ENCODE measurements at places on chromosomes 7 and 10.

DNA sequence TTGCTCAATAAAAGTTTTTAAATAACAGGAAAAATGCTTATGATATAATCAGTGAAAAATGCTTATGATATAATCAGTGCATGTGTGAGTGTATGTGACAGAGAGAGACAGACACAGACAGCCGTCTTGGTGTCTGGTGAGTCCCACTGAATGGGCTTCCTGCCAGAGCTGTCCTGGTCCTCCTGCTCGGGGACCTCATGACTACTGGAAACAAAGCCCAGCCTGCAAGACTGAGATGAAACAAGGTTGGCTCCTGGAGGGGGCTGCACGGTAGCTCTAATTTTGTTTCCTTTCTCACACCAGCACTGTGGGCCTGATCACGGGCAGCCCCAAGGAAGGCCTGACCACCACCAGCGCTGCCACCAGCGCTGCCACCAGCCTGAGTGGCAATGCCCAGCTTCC lies 57.3 kb downstream of the NRP1 start:
- no peak for DNase-seq

DNA sequence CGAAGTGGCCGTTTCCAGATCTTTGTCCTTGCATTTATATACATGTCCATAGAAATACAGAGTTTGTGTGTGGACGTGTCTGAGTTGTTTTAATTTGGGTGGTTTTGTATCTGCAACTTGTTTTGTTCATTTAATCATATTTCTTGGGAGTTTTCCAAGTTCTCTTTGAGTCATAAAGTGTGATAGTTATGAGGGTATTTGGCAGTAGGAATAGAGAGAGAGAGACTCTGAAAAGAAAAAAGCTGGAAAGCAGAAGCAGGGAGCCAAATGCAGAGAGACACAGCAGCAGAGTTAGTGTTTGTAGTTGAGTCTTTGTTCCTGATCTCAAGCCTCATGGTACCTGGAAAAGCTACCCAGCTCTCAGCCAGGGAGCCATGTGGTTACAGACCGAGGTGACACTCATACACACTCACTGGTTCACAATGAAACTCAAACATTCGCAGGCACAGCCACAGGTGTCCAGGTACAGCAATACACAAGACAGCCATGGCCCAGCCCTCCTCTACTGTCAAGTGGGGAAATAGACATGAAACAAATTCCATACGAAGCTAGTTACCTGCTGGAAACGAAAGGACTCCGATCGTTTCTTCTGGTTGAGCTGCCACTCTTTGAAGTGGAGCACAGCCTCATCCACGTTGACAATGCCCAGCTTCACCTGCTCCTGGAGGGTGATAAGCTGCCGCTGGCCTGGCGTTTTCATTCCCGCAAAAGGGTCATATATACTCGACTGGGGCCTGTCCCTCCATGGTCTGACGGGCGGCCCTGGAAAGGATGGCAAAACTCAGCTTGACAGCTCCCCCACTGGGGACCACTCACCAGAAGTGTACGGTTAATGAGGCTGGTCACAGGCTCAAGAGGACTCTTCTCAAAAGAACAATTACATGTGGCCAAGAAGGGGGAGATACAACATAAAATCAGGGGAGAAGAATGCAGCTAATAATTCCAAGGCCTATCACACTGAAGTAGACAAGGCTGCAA lies 33.3 kb upstream of the TM9SF3 start:
- no peak for DNase-seq

DNA sequence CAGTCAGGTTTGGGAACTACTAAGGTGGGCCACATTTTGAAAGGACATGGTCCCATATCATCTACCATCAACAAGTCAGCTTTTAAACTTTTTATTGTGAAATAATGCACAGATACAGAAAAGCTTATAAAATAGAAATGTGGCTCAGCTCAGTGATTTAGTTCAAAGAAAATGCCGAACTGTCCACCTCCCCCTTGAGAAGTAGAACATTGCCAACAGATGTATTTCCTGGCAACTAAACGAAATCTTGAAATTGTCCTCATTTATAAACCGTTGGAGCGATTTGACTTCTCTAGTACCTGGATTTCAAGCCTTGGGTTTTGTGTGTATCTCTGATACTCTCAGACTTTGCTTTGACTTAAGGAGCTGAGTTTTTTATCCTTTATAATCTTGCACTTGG lies 32.7 kb upstream of the SMNDC1 start:
- no peak for DNase-seq

GRCh38 chr7:48537561-48537960 lies 366.3 kb downstream of the ABCA13 start:
- DNase-seq: no peak

DNA sequence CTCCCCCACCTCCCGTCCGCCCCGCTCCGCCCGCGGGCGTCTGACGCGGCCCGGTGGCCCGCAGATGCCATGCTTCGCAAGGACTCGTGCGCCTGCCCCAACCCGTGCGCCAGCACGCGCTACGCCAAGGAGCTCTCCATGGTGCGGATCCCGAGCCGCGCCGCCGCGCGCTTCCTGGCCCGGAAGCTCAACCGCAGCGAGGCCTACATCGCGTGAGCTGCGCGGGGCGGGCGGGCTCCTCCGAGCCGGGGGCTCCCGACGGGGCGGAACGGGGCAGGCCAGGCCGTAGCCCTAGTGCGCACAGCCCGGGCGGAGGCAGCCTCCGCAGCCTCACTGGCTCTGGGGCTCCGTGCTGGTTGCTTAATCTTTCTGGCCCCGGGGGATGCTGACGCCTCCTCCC lies 2.8 kb downstream of the ASIC3 start:
- no peak for DNase-seq

GRCh38 chr10:79158402-79159097 lies 89.8 kb downstream of the ZMIZ1 start:
- no peak for DNase-seq

DNA sequence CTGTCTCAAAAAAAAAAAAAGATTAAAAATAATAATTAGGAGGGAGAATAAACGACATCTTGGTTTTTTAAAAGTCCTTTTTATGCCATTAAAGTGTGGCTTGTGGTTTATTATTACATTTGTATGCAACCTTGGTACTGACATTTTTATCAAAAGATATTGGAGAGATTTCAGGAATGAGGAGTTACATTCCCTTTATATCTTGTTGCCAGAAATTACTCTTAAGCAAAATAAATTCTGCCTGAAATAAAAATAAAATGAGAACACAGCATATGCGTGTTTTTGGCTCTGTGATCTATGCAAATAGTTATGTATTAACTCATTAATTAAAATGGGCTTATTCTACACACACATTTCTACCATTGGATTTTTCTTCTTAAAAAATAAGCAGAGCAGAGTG lies 202.4 kb downstream of the BICC1 start:
- DNase-seq: no peak

- no peak for DNase-seq
Measured at GRCh38 chr7:89926701-89927100, 227.6 kb upstream of the STEAP1 start.

- DNase-seq: no peak
Measured at GRCh38 chr10:96358851-96359540, at the start of gene OPALIN. Gene OPALIN (minus strand): TSS chr10:96359002. CDS start chr10:96358896, 106 bp downstream.

DNA sequence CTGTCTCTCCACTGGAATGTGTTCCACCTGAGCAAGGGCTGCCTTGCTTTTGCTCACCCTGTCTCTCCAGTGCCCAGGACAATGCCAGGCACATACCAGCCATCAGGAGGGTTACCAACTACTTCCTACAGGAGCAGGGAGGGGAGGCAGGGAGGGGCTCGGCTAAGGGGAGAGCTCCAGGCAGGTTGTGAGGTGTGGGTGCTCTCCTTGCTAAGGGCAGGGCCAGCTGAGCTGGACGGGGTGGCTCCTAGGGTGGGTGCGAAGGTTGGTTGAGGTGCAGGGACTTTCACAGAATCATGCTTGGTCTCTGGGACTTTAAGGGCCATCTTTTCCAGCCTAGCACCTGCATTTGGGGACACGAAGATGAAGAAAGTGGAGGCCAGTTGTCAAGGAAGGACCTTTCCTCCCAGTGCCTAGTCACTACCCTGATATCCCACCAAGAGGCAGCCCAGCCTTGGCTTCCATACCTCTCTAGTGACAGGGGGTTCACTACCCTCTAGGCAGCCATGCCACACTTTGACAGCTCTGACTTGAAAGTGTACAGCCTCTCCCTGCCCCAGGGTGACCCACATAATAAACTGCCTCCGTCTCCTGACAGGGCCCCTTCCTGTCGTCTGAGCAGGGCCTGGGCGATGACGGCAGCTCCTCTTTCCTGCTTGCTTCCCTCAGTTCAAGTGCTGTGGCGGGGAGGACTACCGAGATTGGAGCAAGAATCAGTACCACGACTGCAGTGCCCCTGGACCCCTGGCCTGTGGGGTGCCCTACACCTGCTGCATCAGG lies 46.5 kb downstream of the TSPAN15 start:
- DNase-seq: no peak

- DNase-seq: no peak
Measured at GRCh38 chr10:114491933-114492332, 87.6 kb upstream of the AFAP1L2 start.

DNA sequence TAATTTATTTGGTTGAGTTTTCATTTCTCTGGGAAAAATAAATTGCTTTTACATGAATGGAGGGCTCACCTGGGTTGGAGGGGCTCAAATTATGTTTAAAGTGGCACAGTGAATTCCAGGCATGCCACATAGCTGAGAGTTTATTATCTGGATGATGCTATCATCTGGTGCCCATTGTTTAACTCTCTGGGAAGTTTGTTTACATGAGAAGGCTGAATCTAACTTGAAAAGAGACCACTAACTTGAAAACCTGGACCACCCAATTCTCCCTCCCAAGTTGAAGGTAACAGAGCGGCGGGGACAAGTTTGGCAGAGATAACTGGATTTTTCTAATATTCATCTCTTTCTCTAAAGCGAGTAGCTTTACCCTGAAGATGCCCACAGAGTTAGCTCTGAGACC lies 321.5 kb upstream of the GHITM start:
- no peak for DNase-seq

- DNase-seq: peak; percentile 58
Measured at GRCh38 chr10:119207713-119208552, 562 bp downstream of the GRK5 start.

GRCh38 chr10:49313501-49314070 lies 14.6 kb downstream of the C10orf71 start:
- no peak for DNase-seq

- no peak for DNase-seq
Measured at GRCh38 chr7:51644216-51644615, 327.6 kb upstream of the COBL start.

- DNase-seq: no peak
Measured at GRCh38 chr7:93894966-93895640, 4.5 kb upstream of the TFPI2 start.

DNA sequence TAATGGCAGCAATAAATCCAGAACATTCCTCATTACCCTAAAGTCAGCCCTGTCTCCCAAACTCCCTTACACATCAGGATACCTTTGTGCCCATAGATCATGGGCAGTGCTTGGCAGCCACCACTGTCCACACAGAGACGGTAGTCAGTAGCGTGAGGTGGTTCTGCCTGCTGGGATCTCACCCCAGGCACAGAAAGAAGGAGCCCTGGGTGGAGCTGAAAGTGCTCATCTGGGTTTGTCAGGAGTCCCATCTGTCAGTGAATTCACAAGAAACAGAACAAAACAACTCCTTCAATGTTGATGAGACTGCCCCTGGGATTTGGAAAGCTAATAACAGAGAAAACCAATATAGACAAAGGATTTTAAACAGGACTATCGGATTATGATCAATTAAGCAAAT lies 90.2 kb upstream of the PRSS58 start:
- DNase-seq: no peak

DNA sequence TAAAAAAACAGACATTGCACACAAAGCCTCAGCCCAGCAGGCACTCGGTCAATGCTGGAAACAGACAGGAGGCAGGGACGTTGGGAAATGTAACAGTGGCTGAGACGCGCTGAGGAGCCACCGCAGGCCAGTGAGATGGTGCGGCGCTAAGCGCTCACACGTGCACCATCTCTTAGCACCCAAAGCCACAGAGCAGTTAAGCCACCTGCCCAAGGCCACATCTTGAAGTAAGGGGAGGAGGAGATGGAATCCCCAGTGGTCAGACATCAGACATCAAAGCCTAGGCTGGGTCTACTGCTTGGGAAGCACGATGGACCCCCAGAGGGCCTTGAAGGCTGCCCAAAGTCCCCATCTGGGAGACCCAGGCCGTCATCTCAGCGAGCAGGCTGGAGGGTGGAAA lies 15.6 kb downstream of the LAT2 start:
- no peak for DNase-seq

GRCh38 chr7:87354749-87355148 lies 9.3 kb downstream of the CROT start:
- no peak for DNase-seq

GRCh38 chr10:95181726-95182125 lies 12.3 kb upstream of the ACSM6 start:
- no peak for DNase-seq

DNA sequence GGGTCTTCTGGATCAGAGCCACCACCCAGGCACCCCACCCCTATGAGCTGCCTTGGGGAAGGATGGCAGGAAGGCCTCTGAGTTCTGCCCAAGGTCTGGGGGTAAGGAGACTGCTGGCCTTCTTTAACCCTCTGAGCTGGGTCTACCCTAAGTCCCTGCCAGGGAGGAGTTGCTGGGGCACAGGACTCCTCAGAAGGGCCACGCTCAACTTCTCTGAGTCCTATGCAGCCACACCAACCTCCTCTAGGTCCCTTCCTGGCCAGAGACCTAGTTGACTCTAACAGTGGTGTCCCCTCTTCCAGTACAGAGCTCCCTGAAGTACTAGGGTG lies 2.6 kb upstream of the NEURL1 start:
- no peak for DNase-seq

DNA sequence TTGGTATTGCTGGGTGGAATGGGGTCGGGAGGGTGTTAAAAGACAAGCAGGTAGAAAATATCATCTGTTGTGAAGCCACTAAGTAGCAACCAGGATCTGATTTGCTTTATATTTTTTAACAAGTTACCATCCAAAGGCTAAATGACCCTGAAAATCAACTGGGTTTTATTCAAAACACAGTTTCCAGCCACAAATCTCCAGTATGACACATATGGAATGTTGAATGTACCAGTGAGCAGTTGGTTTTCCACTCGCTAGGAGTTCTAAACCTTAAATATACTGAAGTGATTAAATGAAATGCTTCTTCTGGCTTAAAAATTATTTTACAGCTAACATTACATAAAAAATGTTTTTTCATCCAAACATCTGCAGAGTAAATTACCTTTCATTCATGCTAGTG lies 112.5 kb downstream of the PDE1C start:
- no peak for DNase-seq

- no peak for DNase-seq
Measured at GRCh38 chr10:59181668-59182067, 5.2 kb downstream of the PHYHIPL start.

- no peak for DNase-seq
Measured at GRCh38 chr10:50541921-50542320, 81.8 kb downstream of the SGMS1 start.

DNA sequence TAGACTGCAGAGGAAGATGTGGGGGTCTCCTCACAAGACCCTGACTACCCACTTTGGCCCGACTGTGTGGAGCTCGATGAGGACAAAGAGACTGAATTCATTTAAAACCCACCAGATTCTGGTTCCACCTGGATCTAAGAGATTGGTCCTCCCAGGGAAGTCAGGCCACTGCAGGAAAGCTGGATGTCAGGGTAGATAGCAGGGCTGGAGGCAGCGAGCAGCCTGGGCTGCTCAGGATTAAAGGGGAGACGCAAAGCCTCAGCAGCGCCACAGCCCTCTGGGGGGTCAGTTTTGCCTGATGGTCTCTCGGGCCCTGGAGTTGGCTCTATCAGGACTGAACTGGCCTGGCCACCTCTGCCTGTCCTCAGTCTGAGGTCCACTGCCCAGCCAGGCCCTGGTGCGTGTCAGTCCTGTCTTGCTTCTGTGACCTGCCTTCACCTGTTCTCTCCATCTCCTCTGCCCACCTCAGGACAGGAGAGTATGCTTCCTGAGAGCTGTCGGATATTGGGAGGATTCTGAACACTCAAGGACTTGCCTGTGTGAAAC lies 12.2 kb upstream of the KLRG2 start:
- DNase-seq: no peak
